Lower lobe of right lung (tissue), 2 donors: ENCODE measurements at places on chromosomes 1 and 21.
A peak's percentile ranks its signal among the peaks of the same experiment; 100 is the strongest.

DNA sequence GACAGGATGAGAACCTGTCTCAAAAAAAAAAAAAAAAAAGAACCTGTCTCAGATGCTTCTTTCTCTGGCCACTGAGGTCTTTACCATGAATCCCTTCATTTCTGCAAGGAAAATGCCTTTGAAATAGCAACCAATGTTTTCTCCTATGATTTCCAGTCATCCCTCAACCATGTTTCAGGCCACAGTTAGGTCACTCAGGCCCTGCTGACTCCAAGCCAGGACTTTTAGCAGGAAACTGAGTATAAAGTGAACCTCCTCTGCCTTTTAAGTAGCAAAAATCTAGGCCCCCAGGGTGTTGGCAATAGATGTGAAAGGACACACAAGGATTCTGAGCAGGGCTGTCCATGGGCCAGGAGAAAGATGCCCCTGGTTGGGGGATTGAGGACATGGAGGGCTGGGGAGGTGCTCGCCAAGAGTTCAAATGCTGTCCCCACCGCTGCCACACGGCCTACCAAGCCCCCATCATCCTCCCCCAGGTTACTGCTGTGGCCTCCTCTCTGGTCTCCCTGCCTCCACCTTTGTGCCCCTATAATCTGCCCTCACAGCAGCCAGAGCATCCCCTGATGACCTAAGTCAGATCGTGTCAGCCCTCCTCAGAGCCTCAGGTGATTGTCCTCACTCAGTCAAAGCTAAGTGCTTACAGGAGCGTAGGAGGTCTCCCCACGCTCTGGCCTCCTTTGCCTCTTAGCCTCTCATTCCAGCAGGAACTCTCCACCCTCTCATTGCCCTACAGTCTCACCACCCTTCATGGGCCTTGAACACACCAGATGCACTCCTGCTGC is 54.6 kb downstream of the MATN1 start:
- DNase-seq = peak; percentile 9

GRCh38 chr1:107276247-107276646 is 135.4 kb downstream of the NTNG1 start:
- DNase-seq = no peak

- no peak for DNase-seq
These were observed 254.0 kb upstream of the RUNX1 start for GRCh38 chr21:35303085-35303484.

GRCh38 chr1:82108843-82109242 is 308.1 kb downstream of the ADGRL2 start:
- no peak for DNase-seq

DNA sequence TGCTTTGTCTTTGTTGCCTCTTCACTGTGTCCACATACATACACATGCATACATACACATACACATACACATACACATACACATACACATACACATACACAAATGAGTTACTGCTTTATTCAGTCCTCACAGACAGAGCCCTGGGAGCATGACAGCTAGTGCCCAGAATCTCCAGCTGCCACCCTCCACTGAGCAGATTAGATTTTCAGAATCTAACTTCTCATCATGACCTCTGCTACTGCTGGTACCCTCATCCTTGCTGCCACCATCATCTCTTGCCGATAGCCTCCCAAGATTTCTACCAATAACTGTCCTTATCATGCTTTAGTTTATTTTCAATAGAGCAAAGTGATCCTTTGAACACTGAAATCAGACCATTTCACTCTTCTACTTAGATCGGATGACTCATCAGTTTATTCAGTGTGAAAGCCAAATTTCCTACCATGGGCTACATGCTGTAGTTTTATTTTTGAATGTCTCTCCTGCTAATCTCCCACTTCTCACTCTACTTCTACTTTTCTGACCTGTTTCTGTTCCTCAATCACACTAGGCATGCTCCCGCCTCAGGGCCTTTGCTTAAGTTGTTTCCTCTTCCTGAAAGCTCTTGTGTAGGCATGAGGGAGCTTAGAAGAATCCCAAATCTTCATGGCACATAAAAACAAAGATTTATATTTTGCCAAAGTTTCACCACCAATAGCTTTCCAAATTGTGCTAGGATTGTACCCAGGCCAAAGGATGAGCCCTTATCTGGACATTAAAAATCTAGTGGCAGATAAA is 43.0 kb downstream of the ATP6V1G3 start:
- no peak for DNase-seq

DNA sequence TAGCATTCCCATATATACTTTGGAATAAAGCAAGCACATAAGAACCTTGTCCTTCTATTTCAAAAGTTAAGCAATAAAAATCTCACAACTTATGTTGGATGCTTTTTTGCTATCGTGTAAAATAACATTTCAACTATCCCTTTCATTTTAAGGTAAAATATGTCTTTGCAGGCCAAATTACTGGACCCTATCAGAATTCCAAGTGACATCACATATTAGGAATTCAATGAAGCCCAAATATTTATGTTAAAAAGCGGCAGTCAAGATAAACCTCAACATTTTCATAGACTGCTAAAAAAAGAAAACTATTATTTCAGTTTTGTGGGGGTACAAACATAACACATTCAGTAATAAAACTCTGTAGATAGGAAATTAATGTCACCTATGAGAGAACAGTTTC is 252.0 kb downstream of the KCTD3 start:
- DNase-seq = no peak

DNA sequence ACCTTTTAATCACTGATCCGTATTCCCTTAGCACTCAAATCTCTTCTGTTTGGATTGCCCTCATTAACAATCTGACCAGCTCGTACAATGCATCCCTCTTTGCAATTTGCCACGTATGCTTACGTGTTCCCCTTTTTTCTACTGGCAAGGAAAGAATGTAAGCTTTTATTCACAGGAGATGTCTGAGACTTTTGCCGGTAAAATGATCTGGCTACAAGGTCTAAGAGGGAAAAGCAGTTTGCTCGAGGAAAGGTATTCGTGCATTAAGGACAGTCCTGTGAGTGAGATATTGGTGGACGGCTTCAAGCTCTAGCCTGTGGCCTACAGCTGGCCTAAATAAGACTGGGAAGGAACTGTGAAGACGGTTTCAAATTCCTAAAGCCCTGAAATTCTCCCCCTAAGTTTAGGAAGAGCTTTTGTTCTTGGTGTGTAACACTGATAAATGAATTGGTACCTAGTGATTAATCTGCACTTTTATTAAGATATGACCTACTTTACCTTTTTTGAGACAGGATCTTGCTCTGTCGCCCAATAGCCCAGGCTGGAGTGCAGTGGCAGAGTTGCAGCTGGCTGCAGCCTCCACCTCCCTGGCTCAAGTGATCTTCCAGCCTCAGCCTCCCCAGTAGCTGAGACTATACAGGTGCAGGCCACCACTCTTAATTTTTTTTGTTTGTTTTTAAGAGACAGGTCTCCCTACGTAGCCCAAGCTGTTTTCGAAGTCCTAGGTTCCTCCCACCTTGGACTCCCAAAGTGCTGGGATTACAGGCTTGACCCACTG is 895 bp upstream of the UBR4 start:
- no peak for DNase-seq

- no peak for DNase-seq
These were observed 3.2 kb upstream of the ZBTB21 start for GRCh38 chr21:42013376-42013775.

- DNase-seq = peak; percentile 70
These were observed 1.2 kb upstream of the DHRS3 start for GRCh38 chr1:12618965-12619791.

GRCh38 chr1:83818916-83819315 is 180.0 kb downstream of the TTLL7 start:
- no peak for DNase-seq

GRCh38 chr1:206784471-206784903 is 12.2 kb upstream of the IL10 start:
- DNase-seq = no peak

DNA sequence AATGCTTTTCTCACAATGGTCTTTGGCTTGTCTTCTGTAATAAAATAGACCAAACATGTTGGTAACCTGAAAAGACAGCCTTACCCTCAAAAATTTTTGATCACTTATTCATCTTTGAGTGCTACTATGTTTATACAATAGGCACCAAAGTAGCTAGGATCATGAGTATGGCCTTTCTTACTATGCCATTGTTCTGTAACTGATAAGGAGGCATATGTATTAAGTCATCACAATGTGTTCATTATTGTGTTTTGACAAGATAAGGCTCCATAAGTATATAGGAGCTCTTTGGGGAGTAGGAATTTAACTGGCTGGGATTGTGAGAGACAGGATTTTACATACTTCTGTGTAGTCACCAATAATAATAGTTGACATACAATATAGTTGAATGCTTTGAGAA is 675 bp downstream of the TMCO2 start:
- DNase-seq = no peak

- DNase-seq = no peak
These were observed 54.5 kb downstream of the PAPPA2 start for GRCh38 chr1:176517484-176517883.

- DNase-seq = no peak
These were observed 108.9 kb downstream of the CDC7 start for GRCh38 chr1:91609551-91609950.

GRCh38 chr1:52334906-52335528 is 31.0 kb downstream of the CC2D1B start:
- no peak for DNase-seq

DNA sequence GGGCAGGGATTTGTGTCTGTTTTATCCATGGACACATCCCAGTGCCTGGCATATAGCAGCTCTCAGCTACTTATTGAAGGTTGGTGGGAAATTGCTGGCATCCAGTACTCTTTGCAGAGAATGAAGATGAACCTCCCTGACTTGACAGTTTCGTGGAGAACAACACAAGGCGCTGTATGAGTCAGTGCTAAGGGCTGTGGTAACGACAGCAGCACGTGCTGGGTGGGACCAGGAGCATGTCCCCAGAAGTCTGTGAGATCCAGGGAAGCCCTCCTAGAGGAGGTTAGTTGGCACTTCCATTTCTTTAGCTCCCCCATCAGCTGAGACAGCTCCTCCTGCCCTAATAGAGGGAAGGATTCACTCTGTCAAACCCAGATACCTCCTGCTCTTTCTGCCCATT is 25.9 kb upstream of the IL19 start:
- no peak for DNase-seq

DNA sequence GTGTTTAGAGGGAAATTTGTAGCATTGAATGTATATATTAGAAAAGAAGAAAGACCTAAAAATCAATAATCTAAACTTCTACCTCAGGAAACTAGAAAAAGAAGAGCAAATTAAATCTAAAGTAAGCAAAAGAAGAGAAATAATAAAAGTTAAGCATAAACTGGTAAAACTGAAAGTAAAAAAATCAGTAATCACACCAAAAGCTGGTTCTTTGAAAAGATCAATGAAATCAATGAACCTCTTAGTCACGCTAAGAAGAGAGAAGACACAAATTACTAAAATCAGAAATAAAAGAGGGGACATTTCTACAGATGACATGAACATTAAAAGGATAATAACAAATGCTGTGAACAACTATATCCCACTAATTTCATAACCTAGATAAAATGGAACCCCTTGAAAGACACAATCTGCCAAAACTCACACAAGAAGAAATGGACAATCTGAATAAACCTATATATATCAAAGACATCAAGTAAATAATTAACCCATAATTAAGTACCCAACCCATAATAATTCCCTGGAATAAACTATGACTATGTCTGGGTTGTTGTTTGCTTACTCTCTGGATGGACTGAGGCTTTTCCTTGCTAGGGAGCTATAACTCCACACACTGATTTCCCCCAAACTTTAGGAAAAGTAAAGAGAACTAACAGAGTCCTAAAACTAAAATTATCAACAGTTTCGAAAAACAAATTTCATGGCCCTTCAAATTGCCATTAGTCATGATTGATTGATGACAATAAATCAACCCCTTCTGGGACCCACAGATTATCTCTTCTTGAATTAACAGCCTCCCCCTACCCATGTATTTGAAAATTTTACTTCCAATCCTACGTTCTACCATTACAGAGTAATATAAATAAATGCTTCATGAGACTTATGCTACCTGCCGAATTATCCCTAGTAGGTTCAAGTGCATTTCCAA is 2.8 kb upstream of the CDC73 start:
- DNase-seq = no peak

- DNase-seq = no peak
These were observed 53.2 kb downstream of the RIPK4 start for GRCh38 chr21:41713495-41714281.

DNA sequence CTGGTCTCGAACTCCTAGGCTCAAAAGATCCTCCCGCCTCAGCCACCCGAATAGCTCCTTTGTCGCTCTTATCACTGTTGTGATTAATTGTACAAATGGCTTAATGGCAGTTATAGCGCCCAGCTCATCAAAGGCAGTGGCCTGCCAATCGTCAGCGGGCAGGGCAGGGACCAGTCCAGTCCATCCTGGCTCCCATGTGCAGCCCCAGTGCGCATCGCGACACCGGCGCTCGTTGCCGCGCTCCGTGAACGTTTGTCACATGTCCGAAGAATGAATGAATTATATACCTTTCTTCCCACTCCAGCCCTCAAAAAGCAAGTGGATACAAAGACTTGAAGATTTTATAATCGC is 18.4 kb downstream of the MTX1 start:
- peak; percentile 78 for DNase-seq

GRCh38 chr1:211825980-211826379 is 4.6 kb downstream of the LPGAT1 start:
- no peak for DNase-seq

DNA sequence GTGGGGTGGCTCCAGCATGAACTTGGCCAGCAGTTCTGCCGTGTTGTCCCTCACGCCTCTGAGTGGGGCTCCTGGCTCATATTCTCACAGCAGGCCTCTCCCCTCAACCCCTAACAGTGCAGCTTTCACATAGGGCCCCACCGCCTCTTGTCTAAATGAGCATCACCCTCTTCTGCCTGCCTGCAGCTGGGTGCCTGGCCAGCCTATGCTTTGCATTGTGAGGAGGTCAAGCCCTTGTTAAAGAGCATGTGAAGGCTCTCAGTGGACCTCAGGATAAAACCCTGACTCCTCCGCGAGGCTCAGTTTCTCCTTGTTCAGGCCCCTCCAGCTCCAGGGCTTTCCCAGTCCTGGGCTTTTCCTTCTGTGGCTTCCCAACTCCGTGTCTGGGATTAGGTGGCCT is 34.8 kb downstream of the CRYAA start:
- no peak for DNase-seq

- no peak for DNase-seq
These were observed 920 bp downstream of the MTR start for GRCh38 chr1:236795757-236796667.

- no peak for DNase-seq
These were observed 343.6 kb downstream of the PTPRU start for GRCh38 chr1:29579821-29580425.

DNA sequence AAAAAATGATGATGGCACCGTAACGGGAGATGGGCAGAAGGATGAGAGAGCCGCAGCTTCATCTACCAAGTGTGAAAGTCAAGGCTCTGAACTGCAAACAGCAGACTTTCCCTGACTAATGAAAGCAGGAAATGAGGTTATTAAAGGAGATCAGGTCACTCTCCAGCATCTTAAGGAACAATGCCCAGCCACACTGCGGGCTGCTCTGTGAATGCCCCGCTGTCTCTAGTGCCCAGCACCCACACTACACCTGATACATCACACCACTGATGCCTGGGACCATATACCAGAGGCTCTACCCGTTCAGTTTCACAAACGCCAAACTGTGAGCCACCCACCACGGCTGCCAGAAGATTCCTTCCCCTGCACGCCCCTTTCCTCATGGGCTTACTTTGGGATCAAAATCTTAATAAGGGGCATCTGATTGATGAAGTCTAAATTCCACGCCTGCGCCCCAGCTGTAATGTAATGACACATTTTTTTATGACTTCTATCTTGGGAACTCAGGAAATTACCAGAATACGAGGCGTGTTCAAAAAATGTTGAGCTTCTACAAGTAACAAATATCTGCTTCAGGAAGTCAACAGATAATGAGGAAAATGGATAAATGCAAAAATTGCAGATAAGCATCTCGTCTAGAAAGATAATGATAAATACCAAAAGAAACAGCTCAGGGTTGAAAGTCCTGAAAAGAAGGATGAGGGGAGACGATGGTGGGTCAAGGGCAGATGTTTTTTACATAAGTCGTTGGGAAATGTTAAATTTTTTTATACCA is 72.0 kb downstream of the MIS18A start:
- no peak for DNase-seq
